Stimulated activated CD4-positive, alpha-beta T cell treated with anti-CD3 and anti-CD28 coated beads, Interleukin-1b, Interleukin-23, amount 100 ng/mL, for 48 hours (primary cell): ENCODE measurements at places on chromosomes 16 and 17.

DNA sequence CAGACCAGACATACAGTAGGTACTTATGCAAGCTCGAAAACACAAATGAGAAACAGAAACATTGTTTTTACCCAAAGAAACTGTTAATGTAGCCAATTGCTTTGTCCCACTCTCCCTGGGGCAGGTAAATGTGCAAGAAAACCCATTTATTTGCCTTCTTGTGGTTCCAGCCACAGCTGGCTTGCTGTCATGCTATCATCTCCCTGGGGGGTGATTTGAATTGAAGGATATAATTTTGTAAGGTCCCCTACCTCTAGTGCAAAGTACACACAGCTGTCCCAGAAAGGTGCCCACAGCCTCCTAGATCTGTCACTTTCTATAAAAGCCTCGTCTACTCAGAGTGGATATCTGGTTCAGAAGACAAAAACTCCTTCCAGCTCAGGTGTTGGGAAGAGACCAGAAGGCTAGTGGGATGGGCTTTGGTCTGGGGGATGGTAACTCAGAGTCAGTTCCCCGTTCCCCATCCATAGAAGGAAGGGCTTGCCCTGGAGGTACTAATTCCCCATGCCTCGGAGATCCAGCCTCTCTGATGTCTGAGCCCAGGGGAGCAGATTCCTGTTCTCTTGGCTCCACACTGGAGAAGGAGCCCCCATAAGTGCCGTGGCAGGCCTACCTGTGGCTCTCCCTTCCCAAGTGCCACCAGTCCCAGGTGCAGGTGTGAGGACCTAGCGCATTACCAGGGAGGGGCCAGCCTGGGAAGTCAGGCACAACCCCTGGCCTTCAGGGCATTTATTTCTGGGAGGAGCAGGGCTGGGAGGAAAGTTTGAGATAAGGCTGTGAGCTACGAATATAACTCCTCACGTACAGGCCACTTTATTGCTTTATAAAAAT is 2.4 kb upstream of the PRR15L start:
- DNase-seq: no peak

- peak; percentile 16 for DNase-seq
These were observed 9.8 kb downstream of the CA5A start for GRCh38 chr16:87926246-87927194.

DNA sequence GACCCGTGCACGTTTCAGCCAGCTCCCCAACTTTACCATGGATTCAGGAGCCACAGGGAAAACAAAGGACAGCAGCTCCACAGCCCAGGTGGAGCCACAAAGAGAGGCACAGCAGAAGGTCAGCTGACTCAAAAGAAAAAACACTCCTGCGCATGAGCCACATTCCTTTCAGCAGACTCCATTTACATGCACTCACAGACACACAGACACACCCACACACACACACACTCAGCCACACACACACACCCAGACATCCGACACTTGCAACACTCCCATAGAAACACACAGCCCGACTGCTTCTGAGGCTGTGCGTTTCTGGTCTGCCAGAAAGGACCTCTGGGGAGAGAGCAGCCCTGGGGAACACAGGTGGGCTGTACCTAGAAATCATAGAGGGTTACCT is 2335.5 kb downstream of the TP53TG3F start:
- DNase-seq: no peak

DNA sequence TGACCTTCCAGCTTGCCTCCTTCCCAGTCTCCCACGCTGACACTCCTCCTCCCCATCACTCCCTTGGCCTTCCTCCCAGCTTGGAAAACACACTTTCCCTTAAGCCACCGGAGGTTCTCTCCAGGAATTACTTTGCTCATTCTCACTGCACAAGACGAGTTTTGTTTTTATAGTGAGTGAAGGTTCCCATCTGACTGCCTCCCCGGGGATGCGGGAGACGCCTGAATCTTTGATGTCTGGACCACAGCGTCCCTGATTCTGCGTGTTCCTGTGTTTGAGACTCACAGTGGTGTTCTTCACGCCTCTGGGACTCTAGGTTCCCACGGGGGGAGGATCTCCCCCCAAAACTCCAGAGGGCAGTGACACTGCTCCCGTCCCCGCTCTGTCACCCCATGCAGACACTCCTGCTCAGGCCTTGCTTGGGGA is 2.0 kb downstream of the DNAI2 start:
- no peak for DNase-seq
